T-helper 9 cell (primary cell): ENCODE measurements at places on chromosomes 5 and 9.

DNA sequence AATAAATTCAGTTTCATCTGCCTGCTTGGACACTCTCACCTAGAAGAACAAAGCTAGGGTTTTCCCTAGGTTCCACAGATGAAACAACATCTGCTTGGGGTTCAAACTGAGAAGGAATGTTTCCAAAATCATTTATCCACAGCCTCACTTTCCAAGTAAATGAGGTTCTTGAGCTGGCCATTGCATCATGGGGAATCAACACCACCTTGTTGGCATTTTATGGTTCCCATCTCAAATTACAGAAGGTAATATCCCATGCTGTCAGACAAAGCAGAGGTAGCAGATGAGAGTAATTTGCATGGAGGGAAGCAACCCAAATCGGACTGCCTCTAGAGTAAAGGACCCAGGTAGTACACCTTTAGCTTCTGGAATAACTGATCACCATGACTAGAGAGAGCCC is 10.5 kb upstream of the NR4A3 start:
- no peak for DNase-seq

- no peak for DNase-seq
Observed at GRCh38 chr9:134554373-134555093, 87.1 kb upstream of the COL5A1 start.

- no peak for DNase-seq
Observed at GRCh38 chr9:132673355-132673754, 3.1 kb downstream of the GTF3C4 start.

DNA sequence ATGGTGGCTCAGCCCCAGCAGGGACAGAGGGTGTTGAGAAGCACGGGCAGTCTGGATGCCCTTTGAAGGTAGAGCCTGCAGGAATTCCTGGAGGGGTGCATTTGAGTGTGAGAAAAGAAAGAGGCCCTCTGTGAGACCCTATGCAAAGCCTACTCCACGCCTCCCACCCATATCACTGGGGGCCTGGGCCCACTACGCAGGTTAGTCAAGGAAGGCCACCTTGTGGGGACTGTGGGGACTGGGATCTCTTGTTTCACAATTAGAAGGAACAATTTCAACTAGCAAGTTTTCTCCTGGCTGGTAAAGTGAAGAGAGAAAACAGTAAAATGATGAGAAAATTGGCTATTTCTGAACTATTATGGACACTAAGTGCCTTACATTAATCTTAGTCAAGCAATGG is 486.2 kb upstream of the DAP start:
- DNase-seq, result no peak

DNA sequence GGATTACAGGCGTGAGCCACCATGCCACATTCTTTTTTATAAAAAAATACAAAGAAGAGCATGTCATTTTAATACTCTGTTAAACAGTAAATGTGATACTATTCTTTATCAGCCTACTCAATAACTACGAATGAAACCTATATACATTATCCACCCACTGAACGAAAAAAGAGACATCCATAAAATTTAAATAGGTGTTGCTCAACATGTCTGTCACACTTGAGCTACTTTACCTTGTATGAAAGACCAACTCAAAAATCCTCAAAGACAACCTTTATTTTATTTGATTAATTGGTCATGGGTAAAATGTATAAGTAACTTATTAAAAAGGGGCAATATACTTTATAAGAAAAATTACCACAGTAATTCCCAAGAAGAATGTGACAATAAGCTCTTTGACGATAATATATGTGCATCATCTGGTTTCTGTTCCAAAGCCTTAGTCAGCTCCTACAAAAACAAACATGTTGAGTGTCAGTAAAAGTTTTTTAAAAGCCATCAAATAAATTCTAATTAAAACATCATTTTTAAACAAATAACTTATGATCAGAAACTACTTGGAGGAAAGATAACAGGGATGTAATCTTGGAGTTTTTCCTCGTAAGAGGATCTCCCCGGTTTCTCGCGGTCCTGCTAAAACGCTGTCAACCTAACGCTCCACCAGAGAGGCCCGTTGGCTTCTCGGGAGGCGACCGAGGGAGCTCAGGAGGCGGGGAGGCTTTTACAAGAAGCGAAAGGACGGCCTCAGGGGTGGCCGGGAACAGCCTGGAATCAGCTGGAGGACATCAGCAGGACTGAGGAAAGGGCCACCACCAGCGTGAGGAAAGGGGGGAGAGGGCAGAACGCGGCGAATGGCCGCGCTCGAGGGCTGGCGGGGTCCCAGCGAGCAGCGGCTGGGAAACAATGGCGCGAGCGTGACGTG is 13.5 kb upstream of the ANKRD18B start:
- DNase-seq, result peak; percentile 24

GRCh38 chr9:136379401-136379800 is 5.9 kb upstream of the CARD9 start:
- DNase-seq, result no peak

DNA sequence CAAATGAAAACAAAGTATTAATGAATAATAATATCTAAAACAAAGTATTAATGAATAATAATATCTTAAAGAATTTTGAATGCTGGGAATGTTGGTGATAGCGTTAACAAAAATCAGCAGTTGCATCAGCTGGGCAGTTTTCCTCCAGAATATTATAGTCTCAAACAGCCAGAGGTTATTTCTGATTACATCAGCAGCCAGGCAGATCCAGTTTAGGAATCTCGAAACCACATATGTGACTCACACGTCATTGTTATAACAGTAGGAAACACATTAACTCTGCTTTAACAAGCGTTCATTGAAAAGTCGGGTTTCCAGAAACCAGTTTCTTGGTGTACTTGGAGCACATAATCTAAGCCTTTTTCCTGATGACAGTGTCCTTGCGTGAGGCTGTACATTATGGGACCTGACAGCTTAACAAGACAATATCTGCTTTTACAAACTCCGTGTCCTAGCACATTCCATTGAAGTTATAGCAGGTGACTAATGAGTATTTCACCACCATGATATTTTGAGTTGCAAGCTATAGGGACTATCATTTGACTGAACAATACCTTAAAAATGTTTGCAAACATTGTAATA is 559.5 kb upstream of the KLF4 start:
- no peak for DNase-seq

GRCh38 chr5:59393585-59394420 is 499.7 kb downstream of the PDE4D start:
- DNase-seq, result no peak

DNA sequence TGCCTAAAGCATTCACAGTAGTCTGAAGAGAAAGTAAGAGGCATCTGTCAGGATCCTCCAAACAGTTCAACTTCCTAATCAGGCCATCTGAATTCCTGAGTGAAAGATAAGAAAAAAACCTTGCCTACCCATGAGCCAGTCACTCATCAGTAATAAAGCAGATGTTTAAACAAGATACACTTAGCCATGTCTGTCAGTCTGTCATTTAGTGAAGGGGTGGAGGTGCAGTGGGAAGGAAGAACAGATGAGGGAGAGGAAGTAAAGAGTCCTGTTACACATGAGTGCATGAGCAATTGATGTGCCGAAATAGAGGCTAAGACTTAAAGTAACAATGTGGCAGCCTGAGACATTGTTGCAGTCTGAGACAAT is 29.9 kb upstream of the DMRTA1 start:
- DNase-seq, result no peak

DNA sequence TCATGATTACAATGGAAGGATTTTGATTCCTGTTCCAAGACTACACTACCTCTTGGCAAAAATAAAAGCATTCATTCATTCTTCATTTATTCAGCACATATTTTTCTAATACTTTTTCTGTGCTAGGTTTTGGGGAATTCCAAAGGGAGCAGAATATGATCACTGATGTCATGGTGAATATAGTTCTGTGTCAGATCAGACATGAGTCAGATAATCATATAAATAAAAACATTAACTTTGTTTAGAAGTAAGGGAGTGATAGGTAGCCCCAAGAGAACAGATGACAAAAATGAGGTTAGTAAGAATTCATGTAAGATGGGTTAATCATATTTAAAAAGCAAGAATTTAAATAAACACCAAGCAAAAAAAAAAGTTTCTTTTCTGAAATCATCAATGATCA is 94.1 kb upstream of the RANBP6 start:
- DNase-seq, result no peak

DNA sequence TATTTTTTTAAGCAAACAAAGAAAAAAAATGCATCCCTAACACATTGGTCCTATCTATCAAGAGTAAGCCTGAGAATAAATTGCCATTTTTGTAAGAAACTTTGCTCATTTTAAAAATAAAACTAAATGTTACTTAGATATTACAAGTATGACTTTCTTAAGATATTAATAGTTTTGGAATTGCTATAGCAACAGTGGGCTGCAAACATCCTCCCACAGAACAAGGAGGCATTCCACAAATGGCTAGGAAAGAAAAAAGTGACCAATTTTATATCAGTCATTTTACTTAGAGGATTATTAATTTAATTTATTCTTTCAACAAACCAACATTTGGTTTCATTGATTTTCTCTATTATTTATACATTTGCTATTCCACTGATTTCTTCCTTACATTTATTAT is 63.7 kb downstream of the LURAP1L start:
- no peak for DNase-seq

- no peak for DNase-seq
Observed at GRCh38 chr9:77125665-77126064, 51.7 kb upstream of the VPS13A start.

DNA sequence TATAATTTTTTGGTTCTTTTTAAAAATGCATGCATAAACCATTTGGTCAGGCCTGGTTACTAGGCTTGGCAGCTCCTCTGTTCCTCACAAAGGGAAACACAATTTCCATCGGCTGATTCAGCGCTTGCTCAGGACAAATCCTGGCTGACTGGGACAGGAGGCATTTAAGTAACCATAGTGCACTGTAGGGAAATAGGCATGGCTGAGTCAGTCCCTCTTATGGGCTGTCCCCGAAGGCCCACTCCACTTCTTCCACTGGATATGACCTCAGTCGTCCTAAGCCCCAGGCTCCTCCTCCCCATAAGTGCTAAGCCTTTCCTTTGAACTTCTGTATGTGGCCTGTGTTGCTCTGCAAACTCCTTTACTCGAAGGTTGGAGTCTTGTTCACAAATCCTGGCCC is 71.2 kb upstream of the GLIS3 start:
- no peak for DNase-seq

DNA sequence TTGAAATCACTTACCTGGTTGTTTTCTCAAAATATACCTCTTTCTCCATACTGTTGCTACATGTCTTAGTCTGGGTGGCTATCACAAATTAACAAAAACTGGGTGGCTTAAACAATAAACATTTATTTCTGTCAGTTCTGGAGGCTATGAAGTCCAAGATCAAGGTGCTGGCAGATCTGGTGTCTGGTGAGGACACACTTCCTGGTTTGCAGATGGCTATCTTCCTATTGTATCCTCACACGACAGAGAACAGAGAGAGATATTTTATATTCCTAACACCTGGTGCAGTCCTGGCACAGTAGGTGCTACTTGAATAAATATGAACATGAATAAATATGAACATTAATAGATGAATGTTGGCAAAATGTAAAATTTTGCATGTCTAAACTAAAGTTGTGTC is 164.3 kb upstream of the ACOT12 start:
- no peak for DNase-seq

GRCh38 chr5:83662558-83662957 is 58.1 kb downstream of the HAPLN1 start:
- DNase-seq, result no peak

GRCh38 chr5:24347158-24347557 is 297.6 kb downstream of the CDH10 start:
- DNase-seq, result no peak

DNA sequence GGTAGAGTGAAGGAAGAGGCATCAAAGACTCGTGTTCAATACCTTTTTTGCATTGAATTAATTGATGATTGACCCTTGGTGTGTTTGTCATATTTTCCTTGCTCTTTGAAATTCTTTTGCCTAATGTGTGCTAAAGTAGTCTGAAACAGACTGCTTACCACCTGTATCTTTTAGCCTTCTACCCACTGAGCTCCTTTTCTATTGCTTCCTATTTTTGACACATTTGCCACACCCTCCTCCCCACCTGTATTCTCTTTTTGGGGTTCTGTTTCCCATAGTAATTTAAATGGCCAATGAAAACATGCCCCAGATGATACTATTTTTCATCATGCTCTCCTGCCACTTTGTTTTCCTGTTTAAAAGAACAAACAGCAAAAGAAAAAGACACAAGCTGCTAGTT is 78.5 kb downstream of the ZCCHC7 start:
- DNase-seq, result no peak

- DNase-seq, result no peak
Observed at GRCh38 chr5:139061274-139061673, 136.9 kb downstream of the SIL1 start.
